ENCODE measurements at places on chromosomes 12 and 14. TPM values are rescaled to one million over a fixed set of nuclear protein-coding genes. Genes with fewer than 3 reads are reported as not detected.

The PIANP gene
- total RNA-seq = not detected

The OR4Q3 gene
- total RNA-seq = not detected

The SLC24A4 gene
- not detected for total RNA-seq

The NGB gene
- total RNA-seq = not detected

The FAIM2 gene
- total RNA-seq = 1.4 TPM

The LRIG3 gene
- total RNA-seq = 96.1 TPM

The DLGAP5 gene
- 5.1 TPM for total RNA-seq

The RTL1 gene
- total RNA-seq = not detected

The CKAP4 gene
- total RNA-seq = 184 TPM

GRCh38 chr12:67892259-67893021 lies 96.8 kb upstream of the IFNG-AS1 start:
- DNase-seq = peak; percentile 82

- peak; percentile 87 for DNase-seq
These were observed 144.2 kb upstream of the C14orf180 start for GRCh38 chr14:104435147-104436046.

- DNase-seq = no peak
These were observed 186.8 kb downstream of the CEP128 start for GRCh38 chr14:80754696-80755095.

DNA sequence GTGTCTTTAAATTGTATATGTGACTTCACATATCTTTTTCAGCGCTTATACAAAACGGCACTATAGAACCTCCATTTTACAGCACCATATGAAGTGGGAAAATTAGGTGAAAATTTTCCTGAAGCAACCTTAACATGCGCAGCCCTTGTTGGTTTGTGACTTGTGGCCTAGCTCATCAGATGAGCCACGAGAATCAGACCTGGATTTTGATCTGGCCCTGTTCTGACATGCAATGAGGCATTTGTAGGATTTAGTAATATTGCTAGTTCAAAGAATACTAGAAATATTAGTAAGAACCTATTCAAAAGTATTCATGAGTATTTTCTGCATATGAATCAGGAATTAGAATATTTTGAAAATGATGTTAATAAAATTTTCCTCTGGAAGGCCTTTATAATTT lies 2.9 kb downstream of the CDKN1B start:
- DNase-seq = no peak

- DNase-seq = peak; percentile 81
These were observed 7.4 kb upstream of the EPS8 start for GRCh38 chr12:15796493-15797141.

DNA sequence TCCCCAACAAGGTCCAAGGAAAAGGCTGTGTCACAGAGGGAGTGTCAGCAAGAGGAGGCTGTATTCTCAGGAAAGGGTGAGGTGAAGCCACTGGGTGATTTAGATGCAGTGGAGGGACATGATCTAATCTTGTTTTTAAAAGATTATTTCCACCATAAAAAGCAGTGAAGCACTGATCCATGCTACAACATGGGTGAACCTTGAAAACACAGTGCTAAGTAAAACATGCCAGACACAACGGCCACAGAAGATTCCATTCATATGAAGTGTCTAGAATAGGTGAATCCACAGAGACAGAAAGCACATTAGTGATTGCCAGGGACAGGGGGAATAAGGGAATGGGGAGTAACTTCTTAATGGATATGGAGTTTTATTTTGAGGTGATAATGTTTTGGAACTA lies 12.8 kb downstream of the RITA1 start:
- no peak for DNase-seq

DNA sequence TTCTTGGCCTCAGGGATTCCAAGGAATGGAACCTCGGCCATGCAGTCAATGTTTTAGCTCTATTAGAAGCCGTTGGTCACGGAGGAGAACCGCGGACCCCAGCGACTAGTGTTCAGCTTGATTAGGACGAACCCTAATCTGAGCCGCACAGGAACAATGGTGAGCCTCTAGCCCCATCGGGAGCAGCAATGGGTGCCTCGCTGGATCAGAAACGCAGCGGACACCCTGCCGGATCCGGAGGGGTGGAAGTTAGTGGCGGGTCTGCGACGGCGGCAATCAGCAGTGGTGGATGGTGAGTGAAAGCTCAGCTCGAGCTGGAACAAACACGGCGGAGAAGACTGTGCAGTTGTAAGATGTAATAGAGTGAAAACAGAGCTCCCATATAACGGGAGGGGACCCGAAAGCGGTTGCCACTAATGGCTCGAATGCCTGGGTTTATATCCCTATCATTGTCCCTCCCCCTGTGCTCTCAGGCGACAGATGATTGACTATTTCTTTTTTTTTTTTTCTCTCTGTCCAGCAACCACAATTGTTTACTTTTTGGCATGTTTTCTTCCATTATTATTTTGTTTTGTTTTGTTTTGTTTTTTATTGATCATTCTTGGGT lies 127.7 kb downstream of the ZNF664 start:
- no peak for DNase-seq

DNA sequence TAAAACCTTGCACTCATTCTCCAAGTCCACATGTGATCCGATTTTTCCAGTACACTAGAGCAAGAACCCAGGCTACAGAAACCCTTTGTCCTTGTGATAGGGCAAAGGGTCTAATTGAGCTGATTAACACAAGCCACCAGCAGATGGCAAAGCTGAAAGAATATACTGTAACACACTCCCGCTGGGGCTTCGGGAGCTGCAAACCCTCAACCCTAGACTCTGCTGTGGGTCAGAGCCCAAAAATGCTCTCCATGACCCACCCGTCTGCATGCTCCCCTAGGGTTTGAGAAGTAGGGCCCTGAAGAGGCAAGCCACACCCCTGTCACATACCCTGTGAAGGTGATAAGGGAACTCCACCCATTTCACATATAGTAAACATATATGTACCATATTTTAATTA lies 33.6 kb upstream of the PCNX1 start:
- DNase-seq = no peak

- no peak for DNase-seq
These were observed 37.1 kb downstream of the LRRK2 start for GRCh38 chr12:40261937-40262336.

- DNase-seq = no peak
These were observed 91.7 kb upstream of the RASSF8 start for GRCh38 chr12:25866586-25867378.

- DNase-seq = peak; percentile 93
These were observed at the start of gene NCOR2 for GRCh38 chr12:124566997-124567672. TSS of gene NCOR2 (minus strand) at chr12:124567612. CDS start at chr12:124495251, 72,361 bp downstream.

DNA sequence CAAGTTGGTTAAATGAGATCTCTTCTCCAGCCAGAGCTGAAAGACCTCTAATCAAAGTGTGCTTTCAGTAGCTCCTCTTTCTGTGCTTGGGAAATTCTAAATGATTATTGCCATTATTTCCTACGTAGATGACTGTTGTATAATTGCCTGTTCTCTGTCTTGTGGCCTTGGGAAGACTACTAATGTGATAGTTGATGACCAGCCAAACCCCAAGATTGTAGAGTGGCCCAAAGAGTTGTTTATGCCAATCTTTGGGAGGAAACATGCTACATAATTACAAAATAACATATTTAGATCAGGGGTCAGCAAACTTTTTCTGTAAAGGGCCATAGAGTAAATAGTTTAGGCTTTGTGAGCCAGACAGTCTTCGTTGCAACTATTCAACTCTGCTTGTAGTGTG lies 135.1 kb upstream of the DIO2 start:
- no peak for DNase-seq

DNA sequence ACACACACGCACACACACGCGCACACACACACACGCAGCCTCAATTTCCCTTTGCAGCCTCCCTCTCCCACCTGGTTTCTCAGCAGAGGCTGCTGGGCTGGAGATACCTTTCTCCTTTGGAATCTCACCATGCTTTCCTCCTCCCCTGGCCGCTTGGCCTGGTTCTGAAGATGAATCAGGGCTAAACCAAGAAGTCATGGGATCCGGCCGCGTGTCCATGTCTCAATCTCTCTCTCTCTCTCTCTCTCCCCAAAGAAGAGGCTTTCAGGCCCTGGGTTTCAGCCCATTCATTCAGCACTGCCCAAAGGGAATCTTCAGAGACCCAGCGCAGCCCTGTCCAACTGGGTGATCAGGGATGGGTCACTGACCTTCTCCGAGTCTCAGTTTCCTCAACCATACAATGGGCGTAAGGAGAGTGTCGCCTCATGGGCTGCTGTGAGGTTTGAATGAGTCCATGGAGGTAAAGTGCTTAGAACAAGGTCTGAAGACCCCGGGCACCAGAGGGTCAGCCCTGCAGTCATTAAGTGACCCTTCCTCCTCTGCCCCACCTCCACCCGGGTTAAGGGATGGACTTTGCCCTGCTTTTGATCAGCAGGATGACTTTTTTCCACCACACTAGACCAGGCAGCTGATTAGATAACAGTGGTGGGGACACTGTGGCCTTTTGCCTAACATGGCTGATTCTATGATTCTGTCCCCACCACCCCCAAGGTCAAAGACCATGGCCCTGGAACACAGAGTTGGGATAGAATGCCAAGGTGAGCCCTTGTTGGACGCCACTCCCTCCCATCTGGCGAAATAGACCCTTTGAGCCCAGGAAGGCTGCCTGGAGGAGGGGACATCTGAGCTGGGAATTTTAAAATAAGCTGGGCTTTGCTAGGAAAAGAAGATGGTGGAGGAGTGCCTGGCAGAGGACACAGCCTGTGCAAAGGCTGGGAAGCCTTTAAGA lies 42.1 kb downstream of the SCARB1 start:
- DNase-seq = peak; percentile 52

GRCh38 chr12:126914170-126914793 lies 1352.7 kb upstream of the TMEM132C start:
- no peak for DNase-seq

DNA sequence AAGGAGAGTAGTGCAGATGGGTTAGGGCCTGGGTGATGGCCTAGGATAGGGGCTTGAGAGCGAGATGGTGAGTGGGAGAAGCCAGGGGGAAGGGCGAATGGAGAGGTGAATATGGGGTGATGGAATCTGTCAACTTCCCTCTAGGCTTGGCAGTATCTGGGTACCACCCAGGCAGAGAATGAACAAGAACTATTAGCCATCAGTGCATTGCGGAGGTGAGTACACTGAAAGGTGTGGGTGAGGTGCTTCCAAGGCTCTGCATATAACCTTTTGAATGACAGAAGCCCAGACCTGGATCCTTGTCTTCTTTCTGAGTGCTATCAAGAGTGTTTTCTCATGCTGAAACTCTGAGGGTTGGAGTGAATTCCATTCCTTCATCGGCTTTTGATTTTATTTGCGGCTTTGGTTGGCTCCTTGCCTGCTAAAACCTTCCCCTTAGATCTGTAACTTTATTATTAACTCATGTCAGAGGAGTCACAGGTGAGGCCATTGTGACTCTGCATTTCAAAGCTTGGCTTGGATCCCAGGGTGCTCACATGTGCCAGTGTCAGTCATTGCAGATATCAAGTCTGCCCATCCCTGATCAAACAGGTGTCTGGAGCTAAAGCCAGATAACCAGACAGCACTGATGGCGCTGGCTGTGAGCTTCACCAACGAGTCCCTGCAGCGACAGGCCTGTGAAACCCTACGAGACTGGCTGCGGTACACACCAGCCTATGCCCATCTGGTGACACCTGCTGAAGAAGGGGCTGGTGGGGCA lies 18.6 kb downstream of the PEX5 start:
- DNase-seq = no peak

DNA sequence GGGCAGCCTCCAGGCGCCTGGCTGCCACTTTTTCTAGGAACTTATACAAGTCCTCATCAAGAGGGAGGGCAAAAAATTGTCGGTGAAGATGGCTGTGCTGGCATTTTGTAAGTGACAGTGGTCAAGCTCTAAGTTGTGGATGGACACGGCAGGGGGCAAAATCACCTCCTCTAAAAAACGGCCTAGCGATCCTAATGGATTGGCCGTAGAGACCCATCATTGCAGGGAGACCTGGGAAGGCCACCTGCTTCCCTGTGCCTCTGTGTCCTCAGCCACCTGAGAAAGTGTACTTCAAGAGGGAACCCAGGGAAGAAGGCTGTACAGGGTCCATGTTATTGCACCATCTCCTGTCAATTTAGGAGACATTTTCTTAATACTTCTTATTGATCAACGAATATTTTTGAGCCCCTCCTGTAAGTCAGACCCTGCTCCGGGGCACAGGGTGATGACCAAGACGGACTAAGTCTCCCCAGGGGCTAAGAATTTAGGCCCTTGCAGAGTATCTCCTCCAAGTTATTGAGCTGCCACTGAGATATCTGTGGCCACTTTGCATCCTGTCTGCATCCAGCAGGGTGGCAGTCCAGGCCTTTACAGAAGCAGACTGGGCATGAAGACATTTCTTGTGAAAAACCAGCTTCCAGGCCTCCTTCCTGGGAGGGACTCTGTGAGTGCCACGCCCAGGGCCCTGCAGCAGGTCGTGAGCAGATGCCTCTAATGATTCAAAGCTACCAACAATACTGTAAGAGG lies 40.5 kb downstream of the PSMA6 start:
- no peak for DNase-seq

DNA sequence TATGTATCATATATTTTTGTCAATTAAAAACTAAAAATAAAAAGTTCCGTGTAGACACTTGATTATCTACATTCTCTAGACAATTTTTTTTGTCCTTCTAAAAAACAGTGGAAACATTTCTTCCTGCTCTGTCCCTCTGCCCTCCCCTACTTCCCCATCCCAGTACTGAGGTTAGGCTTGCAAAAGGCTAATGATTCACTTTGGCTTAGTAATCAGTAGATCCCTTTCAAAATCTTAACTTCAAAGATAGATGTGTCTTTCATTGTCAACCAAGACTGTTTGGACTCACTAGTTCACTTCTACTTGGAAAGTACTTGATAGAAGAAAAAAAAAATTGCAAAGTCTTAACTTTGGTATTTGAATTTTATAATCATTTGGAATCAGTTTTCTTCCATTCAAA lies 3.8 kb downstream of the SETD3 start:
- no peak for DNase-seq

DNA sequence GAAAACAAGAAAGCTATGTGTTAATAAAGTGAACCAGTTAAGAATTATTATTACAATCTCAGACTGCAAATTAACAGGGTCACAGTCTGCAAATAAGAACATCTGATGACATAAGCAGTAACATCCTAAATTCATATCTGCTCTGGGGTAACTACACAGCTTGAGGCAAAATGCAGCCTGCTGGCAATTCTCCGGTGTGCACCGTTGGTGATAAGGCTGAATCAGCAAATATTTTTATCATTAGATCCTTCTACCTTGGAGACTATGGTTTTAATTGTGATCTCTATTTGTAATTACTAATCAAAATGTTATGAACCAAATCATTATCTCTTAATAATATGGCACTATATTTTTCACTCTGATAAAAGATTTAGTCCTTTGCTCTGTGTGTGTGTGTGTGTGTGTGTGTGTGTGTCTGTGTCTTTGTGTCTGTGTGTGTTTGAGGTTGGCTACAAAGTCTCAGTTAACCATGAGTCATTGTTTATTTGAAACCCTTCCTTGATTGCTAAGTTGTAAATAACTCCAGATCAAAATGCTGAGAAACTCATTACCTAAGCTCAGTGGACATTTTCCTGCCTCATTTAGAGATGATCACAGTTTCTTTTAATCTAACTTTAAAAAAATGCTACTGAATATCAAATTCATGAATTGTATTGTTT lies 442.6 kb downstream of the GXYLT1 start:
- no peak for DNase-seq
